ENCODE measurements at places on chromosomes 12 and 14. TPM values are rescaled to one million over a fixed set of nuclear protein-coding genes. Genes with fewer than 3 reads are reported as not detected.

The GZMH gene
- not detected for total RNA-seq

The ADAM21 gene
- 1.3 TPM for total RNA-seq

The HOXC12 gene
- 0.38 TPM for total RNA-seq

The CFAP54 gene
- 1.1 TPM for total RNA-seq

The FAIM2 gene
- 4.1 TPM for total RNA-seq

The ADCY6 gene
- 25.6 TPM for total RNA-seq

The TC2N gene
- total RNA-seq, result not detected

The FGF6 gene
- total RNA-seq, result not detected

The PTHLH gene
- 0.63 TPM for total RNA-seq

The MBD6 gene
- 4.2 TPM for total RNA-seq

The TBPL2 gene
- not detected for total RNA-seq

The B4GALNT1 gene
- total RNA-seq, result 4.9 TPM

The SDR9C7 gene
- total RNA-seq, result not detected

The CCDC175 gene
- total RNA-seq, result not detected

The CCDC197 gene
- not detected for total RNA-seq

The OR11H7 gene
- total RNA-seq, result not detected

The FZD10 gene
- total RNA-seq, result not detected

The CD27 gene
- total RNA-seq, result 0.19 TPM

The IRAK3 gene
- total RNA-seq, result 0.63 TPM

The STAB2 gene
- total RNA-seq, result not detected

The OR4N5 gene
- not detected for total RNA-seq

The TROAP gene
- total RNA-seq, result 32.8 TPM

Data from LHCN-M2 (cell line).